Activated gamma-delta T cell treated with Interleukin-2 at 50 U/mL for 16 hours (primary cell): ENCODE measurements at places on chromosomes 11 and 22.

- no peak for DNase-seq
Measured at GRCh38 chr11:129728581-129728980, 87.1 kb upstream of the TMEM45B start.

DNA sequence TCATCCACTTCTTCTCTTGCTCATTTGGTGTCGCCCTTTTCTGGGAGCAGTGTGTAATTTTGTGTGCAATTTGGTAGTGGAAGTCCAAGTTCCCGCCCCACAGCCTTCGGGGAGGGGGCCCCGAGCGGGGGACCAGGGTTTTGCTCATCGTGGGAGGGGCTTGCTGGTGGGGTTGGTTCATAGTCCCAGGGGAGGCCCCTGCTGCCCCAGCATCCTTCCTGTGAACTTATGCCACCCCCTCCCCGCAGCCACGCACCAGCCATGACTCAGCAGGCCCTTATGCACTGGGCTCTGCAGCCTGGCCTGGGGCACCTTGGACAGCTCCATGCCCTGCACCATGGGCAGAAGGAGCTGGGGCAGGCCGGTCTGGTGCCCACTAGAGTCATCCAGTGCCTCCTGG, 1183.6 kb downstream of the BRD1 start:
- DNase-seq: no peak

DNA sequence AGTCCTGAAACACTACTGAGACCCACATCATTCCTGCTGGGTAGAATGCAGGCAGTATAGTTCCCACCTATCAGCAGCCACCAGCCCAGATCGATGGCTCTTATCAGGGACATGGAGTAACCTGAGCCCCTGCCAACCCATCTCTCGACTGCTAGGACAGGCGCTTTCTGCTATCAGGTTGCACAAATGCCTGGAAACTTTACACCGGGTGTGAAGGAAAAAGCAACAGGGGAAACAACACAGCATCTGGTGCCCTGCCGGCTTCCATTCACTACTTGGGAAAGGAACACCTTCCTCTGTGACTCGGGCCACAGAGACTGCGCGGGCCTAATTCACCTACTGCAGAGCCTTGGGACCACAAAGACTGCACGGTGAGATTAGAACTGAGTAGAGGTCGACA, 18.5 kb downstream of the RBFOX2 start:
- DNase-seq: no peak

- DNase-seq: no peak
Measured at GRCh38 chr11:66331542-66332370, 4.5 kb downstream of the RIN1 start.

DNA sequence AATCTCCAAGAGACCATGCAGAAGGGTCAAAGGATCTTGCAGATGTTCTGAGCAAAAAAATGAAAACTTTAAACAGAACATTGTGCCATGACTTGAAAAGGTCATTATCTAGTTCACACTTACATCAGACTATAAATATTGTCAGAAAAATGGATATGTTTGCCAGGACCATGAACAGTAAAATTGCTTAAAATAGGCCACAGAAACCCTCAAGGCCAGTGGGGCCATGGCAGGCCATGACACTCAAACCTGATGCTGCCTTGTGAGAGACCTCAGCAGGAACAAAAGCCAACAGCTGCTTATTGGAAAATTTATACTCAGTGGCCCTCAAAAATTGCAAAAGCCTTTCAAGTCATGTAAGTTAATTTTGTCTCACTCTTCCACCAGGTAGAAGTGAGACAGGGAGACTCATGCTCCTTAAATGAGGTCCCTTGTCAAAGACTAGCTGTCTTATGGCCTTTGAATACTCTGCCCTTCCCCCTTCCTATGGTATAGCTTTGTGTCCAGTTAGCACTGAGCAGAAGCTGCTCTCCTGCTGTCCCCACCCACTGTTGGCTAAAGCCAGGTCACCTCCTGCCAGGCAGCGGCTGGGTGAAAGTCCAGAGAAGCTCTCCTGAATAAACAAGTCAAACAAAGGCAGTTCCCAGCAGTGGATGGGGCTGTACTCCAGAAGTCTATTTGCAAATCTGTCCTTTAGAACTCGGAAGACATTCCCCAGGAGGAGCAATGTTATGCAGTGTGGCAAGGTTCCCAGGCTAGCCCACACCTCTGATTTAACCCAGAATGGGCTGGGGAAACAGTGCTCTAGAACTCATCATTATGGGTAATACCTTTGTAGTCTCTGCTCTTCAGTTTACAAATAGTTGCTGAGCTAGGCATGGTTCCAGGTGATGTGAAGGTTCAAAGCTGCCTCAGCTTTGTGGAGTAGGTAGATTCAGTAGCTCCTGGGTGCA, 21.4 kb downstream of the ADM start:
- no peak for DNase-seq

DNA sequence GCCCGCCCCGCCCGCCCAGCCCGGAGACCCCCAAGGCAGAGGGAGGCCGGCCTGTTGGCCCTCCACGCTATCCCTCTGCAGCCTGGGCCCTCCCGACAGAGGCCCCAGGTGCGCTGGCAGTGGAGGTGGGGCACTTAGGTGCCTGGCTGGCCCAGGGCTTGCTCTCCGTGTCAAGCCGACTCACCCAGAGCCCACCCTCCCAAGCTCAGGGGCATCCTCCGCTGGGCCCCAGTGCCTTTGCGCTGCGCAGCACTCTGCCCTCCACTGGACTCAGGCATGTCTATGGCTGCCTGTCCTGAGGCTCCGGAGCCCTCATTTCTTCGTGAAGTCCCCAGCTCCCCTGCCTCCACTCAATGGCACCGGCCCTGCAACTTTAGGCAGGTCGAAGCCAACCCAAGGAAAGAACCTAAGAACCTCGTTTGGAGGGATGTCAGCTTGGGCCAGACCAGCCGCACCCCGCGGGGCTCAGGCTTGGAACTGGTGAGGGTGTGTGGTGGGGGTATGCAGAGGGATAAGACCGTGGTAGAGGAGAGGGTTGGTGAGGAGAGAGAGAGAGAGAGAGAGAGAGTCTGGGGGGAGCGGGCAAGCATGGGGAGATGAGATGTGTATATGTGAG, 6.1 kb downstream of the SMIM45 start:
- no peak for DNase-seq

GRCh38 chr22:37137131-37137530, 12.6 kb downstream of the IL2RB start:
- DNase-seq: no peak

GRCh38 chr11:88119561-88119960, 55.7 kb downstream of the RAB38 start:
- no peak for DNase-seq
